ENCODE measurements at places on chromosomes 11 and 22.

- DNase-seq = no peak
Measured at GRCh38 chr11:72217841-72218240, 1.2 kb downstream of the FOLR2 start.

DNA sequence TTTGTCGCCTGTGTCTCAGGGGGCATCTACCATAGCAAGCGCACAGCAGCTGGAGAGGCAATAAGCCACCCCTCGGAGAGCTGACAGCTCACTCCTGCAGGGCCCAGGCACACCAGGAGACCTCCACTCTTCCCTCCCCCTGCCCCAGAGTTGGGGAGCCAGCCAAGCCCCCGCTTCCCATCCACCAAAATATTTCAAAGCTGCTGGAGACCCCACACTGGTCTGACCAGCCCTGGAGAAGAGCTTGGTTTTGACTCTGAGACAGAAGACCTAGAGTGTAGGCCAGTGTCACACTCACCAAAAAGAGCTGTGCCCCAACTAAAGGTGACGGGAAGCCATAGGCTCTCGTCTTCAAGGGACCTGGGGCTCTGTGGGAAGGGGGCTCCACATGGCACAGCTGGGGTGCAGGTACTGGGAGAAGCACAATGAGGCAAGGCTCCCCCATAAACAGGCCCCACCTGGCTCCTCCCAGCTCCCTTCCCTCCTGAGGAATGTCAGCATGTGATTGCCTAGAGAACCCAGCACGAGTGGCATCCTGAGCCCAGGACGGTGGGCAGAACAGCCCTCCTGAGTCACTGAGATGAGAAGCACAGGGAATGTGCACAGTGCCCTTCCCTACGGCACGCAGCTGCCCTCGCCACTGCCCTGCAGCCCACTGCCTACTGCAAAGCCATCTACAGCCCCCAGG lies 5.8 kb upstream of the GNAZ start:
- DNase-seq = peak; percentile 31

DNA sequence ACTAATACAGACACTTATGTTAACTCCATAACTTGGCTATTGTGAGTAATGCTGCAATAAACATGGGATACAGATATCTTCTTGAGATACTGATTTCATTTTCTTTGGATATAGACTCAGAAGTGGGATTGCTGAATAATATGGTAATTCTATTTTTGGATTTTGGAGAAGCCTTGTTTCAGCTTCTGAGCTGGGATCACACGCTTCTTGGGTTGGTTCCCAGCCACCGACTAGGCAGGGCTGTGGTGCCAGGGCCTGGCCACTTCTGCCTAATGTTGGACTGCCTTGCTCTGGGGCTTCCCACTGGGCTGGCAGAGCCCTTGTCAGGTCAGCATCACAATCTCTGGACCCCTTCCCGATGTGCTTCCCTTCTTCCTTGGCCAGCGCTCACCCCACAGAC lies 14.0 kb upstream of the MCHR1 start:
- DNase-seq = no peak

DNA sequence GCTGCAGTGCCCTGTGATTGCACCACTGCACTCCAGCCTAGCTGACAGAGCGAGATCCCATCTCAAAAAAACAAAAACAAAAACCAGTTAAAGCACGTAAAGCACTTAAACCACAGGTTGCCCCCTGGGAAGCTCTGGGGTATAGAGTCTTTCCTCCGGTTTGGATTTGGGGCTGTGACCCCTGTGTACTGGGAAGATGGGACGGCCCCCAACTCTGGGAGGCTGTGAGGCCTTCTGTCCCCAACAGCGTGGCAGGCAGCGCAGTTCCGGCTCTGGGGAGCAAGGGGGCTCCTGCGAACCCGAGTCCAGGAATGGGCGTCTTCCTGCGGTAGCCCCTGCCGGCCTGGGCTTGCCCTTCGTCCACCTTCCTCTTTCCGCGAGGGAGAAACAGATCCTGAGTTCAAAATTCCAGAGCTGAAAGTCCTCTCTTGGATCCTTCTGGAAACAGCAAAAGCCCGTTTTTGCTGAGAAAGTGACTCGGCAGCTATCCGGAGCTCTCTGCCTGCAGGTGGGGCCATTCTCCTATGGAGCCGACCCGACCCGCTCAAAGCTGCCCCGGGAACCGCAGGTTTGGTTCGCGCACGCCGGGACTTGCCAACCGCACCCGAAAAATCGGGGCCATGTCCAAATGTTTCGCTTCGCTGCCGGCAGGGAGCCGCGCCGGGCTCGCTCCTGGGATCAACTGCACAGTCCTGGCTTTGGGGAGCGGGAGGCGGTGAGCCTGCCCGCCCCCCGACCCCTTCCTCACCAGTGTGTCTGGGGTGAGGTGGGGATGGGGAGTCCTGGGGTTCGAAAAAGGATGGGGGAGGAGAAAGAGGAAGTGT lies 36.3 kb upstream of the POLA2 start:
- DNase-seq = no peak

DNA sequence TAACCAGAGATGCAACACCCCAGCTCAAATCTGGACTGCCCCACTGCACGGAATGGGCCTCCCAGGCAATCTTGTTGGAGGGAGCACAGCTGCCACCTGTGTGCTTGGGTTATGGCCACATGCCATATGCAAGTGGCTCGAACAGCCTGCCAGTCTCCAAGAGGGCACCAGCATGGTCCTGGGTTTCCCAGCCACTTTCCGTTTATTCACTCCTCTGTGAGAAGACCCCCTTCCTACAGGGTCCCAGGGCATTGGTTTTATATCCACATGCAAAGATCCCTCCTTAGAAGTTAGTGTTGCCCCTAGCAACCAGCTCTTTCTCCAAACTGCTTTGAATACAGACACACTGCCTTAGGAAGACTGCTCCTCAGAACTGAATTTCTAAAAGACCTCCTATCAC lies 487.8 kb downstream of the BUD13 start:
- no peak for DNase-seq

DNA sequence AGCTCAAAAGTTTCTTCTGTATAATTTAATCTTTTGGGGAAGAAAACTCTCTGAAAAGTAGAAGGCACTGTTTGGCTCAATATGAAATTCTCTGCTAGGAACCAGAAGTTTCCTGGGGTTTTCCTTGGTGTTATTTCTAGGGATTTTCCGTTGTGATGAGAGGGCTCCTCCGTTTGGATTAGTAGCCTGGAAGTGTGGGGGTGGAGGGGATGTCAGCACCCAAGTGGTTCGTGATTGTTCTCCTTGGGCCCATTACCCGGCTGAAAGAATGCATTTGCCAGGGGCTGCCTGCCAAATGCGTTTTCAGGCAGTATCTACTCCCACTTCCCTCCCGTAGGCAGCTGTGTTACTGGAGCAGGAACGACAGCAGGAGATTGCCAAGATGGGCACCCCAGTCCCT lies 4.3 kb downstream of the SF3B2 start:
- DNase-seq = no peak

DNA sequence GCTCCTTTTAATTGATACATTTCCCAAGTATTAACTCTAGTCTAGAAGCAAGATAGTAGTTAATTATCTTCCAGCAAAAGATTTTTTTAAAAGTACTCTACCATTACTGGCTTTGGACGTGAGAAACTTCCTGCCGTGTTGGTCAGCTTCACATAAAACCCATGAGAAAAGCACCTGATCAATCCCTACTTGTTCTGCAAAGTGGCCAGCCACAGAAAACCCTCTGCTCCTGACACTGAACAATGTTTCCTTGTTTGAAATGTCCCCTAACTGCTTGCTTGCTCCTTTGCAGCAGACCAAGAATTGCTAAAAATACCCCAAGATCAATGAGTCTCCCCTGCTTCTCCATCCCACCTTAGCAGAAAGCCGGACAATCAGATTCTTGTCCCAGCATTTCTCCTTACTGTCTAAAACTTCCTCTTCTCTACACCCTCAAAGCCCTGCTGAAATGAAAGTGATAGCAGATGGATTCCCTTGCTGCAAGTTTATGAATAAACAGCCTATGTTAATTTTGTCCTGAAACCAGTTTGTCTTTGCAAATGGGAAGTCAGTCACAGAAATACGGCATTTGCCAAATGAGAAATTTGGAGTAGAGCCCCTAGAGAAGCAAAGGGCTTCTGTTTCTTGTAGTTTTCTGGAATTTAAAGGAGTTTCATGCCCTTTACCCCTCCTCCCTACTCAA lies 207.1 kb upstream of the ARHGAP20 start:
- DNase-seq = no peak

- DNase-seq = no peak
Measured at GRCh38 chr11:76266286-76267100, 60.2 kb upstream of the WNT11 start.

- DNase-seq = no peak
Measured at GRCh38 chr11:132648851-132649250, 883.5 kb downstream of the OPCML start.

DNA sequence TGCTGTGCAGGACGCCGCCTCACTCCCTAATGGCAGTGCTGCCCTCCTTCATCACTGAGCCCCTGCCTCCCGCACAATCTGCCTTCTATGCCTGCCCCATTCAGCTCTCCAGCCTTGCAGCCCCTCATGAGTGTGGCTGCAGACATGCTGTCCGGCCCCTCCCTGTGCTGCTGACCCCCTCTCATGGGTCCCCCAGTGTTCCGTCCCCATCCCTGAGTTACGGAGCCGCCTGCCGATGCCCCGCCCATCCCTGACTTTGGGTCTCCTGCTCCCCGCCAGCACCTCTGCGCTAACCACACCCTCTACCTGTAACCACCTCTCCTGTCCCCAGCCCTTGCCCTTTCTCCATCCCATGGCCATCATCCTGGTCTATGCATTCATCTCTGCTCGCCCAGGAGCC lies 33.3 kb downstream of the CTTN start:
- DNase-seq = no peak

DNA sequence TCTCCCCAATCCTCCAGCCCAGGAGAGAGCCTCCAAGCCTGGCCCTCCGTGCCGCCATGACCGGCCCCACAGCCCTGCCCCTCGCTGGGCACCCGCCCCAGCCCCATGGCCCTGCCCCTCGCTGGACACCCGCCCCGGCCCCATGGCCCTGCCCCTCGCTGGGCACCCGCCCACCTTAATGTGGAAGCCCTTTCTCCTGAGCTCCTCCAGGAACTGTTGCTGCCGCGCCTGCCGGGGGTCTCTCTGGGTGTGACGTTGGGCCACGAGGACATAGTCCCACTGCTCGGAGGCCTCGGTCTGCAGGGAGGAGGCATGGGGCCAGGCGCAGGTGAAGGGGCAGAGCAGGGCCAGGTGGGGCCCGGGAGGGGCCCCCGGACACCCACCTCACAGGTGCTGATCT lies 8.2 kb downstream of the ANO9 start:
- DNase-seq = peak; percentile 56

DNA sequence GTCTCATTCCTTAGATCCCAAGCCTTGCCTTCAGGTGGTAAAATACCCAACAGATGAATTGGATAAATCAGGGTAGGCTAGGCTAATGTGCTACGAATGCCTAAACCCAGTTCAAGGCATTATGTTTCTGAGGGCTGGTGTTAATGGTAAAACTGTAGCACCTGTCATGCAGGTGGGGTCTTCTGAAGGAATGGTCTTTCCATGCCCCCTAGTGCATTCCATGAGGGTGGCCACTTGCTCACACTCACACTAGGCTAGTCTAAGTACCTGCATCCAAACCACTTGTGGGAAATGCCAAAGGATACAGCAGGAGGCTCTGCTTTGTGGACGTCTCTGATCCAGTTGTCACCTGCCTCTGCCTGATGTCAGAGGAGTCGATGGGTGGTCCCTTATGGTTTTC lies 24.2 kb upstream of the UCP3 start:
- no peak for DNase-seq

- DNase-seq = no peak
Measured at GRCh38 chr11:78397398-78397797, 20.2 kb downstream of the GAB2 start.

- DNase-seq = no peak
Measured at GRCh38 chr11:126188332-126189108, 22.9 kb downstream of the RPUSD4 start.

GRCh38 chr22:45482169-45482568 lies 20.5 kb upstream of the FBLN1 start:
- no peak for DNase-seq

- DNase-seq = no peak
Measured at GRCh38 chr22:17949642-17950473, 74.5 kb downstream of the MICAL3 start.

GRCh38 chr22:29314537-29315285 lies 786 bp downstream of the RASL10A start:
- DNase-seq = peak; percentile 56

GRCh38 chr11:126874276-126874675 lies 126.3 kb downstream of the KIRREL3 start:
- DNase-seq = no peak

GRCh38 chr11:122435540-122436187 lies 219.9 kb upstream of the UBASH3B start:
- DNase-seq = no peak

DNA sequence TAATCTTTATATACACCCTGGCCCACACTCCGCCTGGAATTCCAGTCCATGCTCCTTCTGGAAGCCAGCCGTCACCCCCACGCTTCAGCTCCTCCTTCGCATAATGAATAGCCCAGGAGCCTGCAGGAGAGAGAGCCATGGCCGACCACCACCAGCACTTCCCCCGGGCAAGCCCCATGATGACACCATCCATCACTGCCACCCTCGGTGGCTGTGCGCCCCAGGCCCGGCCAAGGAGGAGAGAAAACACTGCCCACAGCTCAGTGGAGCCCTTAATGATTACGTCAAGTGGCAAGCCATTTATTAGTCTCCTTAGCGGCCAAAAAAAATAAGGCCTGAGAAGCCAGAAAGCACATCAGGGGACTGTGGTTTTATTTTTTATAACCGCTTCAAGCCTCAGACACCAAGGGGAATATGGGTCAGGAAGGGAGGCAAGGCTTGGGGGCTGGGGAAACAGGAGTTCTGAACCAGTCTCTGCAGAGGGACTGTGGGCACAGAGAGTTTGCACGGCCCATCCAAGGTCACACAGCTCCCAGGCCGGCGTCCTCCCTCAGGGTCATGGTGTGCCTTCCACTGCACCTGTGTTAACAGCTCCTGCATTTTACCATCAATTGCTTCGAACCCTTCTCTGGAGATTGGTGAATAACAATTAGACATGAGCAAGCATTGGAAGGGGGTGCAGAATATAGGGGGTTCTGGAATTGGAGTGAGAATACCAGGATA lies 134.3 kb downstream of the MN1 start:
- DNase-seq = no peak

Measured in RWPE2 (cell line).